ENCODE measurements at places on chromosomes 1 and 21. TPM values are rescaled to one million over a fixed set of nuclear protein-coding genes. Genes with fewer than 3 reads are reported as not detected.

- DNase-seq, result no peak
These were observed 657.0 kb downstream of the AMY1C start for GRCh38 chr1:104406728-104407127.

DNA sequence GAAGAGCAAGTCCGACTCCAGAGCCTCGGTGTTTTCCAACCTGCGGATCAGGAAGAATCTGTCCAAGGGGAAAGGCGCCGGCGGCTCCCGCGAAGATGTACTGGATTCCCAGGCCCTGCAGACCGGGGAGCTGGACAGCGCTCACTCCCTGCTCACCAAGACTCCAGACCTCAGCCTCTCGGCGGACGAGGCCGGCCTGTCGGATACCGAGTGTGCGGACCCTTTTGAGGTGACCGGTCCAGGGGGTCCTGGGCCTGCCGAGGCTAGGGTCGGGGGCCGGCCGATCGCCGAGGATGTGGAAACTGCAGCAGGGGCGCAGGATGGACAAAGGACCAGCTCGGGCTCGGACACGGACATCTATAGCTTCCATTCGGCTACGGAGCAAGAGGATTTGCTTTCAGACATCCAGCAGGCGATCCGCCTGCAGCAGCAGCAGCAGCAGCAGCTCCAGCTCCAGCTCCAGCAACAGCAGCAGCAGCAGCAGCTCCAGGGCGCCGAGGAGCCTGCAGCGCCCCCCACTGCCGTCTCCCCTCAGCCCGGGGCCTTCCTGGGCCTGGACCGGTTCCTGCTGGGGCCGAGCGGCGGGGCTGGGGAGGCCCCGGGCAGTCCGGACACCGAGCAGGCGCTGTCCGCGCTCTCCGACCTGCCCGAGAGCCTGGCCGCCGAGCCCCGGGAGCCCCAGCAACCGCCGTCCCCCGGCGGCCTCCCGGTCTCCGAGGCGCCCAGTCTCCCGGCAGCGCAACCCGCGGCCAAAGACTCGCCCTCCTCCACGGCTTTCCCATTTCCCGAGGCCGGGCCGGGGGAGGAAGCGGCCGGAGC is 827 bp downstream of the FMN2 start:
- DNase-seq, result no peak

GRCh38 chr21:10641107-10641506 is 119.7 kb downstream of the TPTE start:
- no peak for DNase-seq

DNA sequence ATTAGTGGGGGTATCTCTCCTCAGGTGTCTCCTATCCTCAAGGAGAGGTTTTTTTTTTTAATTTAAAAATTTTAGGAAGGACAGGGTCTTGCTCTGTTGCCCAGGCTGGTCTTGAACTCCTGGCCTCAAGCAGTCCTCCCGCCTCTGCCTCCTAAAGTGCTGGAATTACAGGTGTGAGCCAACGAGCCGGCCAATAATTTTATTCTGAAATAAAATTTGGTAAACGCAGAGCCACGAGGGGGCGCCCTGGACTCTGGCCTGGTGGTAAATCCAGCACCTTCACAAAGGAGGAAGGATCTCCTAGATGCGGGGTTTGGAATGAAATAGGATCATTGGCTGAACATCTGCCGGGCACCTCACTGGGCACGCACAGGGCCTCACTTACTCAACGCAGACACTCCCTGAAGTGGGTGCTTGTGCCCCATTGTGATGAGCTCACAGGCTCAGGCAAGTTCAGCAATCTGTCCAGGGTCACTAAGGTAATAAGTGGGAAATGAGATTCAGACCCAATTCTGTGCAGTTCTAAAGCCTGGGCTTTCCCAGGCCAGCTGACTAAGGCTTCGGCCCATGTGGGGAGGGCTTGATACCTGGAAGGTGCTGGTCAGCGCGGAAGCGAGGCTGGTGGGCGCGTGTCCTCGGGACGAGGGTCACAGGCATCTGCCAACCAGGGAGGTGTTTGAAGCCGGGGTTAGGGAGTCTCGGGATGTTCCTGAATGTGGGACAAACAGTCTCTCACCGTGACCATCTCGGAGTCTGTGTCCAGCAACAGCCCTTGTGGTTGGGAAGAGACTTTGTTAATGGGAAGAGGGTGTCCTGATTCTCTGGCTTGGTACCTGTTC is 32.7 kb upstream of the ETV3 start:
- DNase-seq, result peak; percentile 59

DNA sequence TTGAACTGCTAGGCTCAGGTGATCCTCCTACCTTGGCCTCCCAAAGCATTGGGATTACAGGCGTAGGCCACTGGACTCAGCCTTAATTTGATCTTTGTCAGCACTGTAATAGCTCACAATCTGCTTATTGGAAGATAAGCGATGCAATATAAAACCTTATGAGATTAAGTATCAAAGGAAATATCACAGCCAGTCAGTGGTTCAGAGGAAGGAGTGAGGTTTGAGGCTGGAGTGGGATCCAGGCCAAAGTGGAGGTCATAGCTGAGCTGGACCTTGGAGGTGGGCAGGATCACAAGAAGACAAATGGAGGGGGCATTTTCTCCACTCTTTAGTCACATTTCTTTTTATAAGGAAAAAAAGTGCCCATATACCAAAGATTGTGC is 228.5 kb downstream of the RHOU start:
- DNase-seq, result no peak

DNA sequence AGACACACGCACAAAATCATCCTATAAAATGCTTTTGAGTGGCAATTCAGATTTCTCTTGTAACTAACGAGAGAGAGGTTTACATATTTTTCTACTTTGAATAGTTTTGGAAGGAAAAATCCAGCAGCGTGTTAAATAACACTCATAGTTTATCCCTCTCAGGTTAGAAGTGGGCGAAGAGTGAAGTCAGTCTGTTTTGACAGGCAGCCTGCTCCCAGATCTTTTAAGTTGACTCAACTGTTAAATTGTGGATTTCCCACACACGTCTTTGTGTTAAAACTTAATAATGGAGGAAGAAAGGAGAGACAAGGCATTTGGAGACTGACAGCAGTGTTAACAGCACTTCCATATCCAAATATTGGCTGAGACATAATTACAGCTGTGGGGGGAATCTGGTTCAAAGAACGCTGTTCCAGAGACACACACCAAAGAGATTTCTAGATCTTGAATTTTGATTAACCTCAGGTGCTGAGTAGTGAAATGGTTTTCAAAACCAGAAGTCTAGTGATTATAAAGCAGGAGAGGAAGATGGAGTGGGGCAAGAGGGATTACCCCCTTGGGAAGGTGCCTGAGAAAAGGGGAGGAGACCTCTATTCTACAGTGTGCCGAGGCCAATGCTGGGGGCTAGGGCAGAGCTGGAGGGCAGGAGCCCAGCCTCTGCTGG is 2.7 kb downstream of the MAPKAPK2 start:
- DNase-seq, result no peak

TFF2 gene
- 1.0 TPM for polyA plus RNA-seq

HES2 gene
- not detected for polyA plus RNA-seq

ZBTB8A gene
- 1.3 TPM for polyA plus RNA-seq

All from liver (tissue), 10 donors.